ENCODE measurements at places on chromosomes 4 and X. TPM values are rescaled to one million over a fixed set of nuclear protein-coding genes. Genes with fewer than 3 reads are reported as not detected.

The PLS3 gene
- total RNA-seq: 1.0 TPM

The KLF8 gene
- 17.8 TPM for total RNA-seq

The P2RY8 gene
- total RNA-seq: 141 TPM

The IL2RG gene
- 400 TPM for total RNA-seq

DNA sequence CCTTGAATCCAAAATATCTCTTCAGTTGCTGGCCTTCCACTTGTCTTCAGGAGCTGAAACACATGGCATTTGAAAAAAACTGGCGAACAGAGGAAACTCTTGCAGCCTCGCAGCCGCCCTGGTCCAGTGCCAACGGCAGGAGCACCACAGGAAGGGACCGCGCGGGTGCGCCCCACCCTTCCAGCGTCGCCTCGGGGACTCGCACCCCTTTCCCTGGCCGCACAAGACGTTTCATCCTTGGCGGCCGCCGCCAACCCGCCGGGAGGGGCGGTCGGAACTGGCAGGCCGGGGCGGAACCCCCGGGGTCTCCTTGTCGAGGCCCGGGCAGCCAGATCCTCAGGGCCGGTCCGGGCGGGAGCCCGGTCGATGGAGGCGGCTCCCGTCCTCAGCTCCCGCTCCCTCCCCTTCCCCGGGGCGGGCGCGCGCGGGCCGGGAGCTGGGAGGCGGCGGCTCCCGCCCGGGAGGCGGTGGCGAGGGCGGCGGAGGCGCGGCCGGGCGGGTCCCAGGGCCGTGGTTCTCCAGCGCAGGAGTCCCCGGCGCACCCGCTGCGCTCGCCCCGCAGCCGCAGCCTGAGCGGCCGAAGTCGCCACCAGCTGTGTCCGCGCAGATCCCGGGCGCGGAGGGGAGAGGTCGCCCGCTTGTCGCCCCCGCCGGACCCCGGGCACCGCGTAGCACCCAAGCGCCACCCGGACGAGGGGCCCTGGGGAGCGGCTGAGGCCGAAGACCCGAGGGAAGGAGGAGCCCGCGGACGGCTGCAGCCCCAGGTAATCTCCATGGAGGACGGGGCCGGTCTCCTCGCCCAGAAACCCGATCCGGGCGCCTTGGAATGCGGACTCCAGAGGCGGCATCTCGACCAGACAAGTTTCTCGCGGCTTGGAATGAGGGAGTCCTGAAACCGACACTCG, 886 bp upstream of the NDST3 start:
- DNase-seq: no peak

GRCh38 chr4:74230902-74231499, 73.1 kb downstream of the MTHFD2L start:
- DNase-seq: no peak

DNA sequence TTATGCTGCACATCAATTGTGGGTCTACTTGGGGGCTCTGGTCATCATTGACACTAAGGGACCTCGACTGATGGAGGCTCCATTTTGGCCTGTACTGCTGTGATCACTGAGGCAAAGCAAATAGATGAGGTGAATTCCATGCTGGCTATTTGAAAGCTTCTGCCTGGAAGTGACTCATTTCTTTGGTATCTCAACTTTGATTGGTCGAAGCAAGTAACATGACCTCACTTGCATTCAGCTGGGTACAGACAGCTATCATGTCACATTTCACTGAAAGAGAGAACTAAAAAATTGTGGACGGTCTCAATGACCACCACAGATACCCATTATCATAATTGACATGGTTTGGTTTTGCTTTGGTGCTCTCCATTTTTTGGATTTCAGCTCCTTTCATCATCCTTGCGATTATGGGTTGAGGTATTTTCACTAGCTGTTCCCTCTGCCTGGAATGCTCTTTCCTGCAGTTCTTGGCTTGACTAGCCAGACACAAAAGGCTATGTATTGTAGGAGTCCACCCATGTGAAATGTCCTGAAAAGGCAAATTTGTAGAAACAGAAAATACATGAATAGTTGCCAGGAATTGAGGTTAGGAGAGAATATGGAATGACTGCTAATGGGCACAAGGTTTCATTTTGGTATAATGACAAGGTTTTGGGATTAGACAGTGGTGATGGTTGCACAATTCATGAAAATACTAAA, 369.2 kb upstream of the LCORL start:
- DNase-seq: no peak

GRCh38 chr4:111930659-111931058, 214.6 kb upstream of the FAM241A start:
- DNase-seq: no peak

GRCh38 chr4:142567620-142568451, 278.3 kb downstream of the INPP4B start:
- DNase-seq: no peak

- DNase-seq: no peak
Measured at GRCh38 chrX:106950381-106950780, 30.2 kb downstream of the CLDN2 start.

DNA sequence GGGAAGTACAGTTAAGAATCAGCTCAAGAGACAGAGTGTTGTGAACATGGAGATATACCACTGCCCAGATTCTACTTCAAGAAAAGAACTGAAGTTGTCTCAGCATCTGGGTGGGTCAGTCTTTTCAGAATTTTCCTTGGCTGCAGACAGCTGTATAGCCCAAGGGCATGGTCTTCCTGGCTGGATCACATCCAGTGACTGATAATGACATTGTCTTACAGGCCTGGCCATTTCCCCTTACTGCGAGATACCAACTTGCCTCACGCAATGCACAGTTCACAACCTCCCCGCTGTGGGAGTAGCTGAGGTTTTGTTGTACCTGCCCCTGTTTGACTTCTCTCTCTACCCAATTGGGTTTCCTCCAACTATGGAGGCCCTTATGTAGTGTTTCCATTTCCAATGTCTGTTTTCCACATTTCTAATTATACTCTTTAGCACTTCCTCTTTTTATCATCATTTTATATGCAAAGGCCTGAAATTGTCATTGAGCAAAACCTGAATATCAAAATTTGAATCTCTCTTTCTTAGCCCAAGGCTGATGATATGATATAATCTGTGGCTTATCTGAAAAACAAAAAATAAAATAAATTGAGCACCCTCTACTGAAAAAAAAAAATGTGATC, 209.1 kb downstream of the NAF1 start:
- no peak for DNase-seq

GRCh38 chr4:96887857-96888256, 1048.0 kb downstream of the PDHA2 start:
- no peak for DNase-seq

DNA sequence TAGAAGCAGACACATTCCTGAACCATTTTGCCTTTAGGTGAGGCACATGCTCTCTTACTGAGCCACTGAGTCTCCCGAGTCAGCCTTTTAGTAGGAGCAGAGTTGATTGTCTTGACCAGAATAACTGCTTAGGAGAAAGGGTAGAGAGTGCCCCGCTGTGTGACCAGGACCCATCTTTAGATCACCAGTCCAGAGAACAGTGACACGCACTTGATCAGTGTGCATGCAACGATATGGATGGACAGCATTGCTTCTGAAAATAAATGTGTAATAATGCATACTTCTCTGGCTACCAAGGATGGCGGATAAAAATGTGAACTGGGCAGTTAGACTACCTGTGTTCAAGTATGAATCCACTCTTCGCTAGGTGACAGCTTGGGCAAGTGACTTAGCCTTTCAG, 897.7 kb downstream of the TRIML1 start:
- DNase-seq: no peak

- no peak for DNase-seq
Measured at GRCh38 chr4:110504084-110504435, 28.1 kb downstream of the ENPEP start.

GRCh38 chr4:26601204-26601603, 17.3 kb downstream of the TBC1D19 start:
- DNase-seq: no peak

GRCh38 chr4:41430792-41431191, 107.2 kb upstream of the LIMCH1 start:
- no peak for DNase-seq

GRCh38 chr4:136036744-136037143, 1495.5 kb downstream of the PCDH18 start:
- DNase-seq: no peak

GRCh38 chr4:148944839-148945219, 502.6 kb upstream of the NR3C2 start:
- DNase-seq: no peak

DNA sequence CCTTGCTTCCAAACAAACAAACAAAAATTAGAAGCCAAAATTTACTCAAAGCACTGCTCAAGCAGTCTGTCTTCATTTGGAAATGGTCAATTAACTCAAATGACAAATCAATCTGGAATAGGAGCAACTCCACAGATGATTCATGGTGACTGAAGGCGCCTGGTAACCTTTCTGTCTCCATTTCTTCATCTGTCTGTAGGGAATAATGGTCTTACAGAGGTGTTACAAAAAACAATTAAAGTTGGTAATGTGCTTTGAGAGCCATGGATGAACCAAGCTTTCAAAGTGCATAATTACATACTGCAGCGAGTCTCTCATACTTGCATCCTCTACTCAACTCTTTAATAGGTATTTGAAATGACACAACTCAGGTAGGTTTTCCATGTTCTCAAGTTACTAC, 38.3 kb upstream of the STAG2 start:
- DNase-seq: no peak

The CT45A1 gene
- not detected for total RNA-seq

The UGT2B7 gene
- not detected for total RNA-seq

GRCh38 chr4:31411565-31411964, 691.4 kb downstream of the PCDH7 start:
- DNase-seq: no peak

- DNase-seq: no peak
Measured at GRCh38 chrX:117985241-117985640, 131.4 kb downstream of the KLHL13 start.

GRCh38 chr4:635851-636627, 10.7 kb downstream of the PDE6B start:
- DNase-seq: no peak

GRCh38 chrX:54842607-54843006, 35.1 kb downstream of the MAGED2 start:
- no peak for DNase-seq

The GAGE2A gene
- not detected for total RNA-seq

The PRSS12 gene
- not detected for total RNA-seq

The PSAPL1 gene
- not detected for total RNA-seq

The PCGF3 gene
- total RNA-seq: 31.3 TPM

GRCh38 chrX:153726286-153727122, 1.8 kb downstream of the ABCD1 start:
- peak; percentile 30 for DNase-seq

The ZXDA gene
- total RNA-seq: 19.2 TPM

DNA sequence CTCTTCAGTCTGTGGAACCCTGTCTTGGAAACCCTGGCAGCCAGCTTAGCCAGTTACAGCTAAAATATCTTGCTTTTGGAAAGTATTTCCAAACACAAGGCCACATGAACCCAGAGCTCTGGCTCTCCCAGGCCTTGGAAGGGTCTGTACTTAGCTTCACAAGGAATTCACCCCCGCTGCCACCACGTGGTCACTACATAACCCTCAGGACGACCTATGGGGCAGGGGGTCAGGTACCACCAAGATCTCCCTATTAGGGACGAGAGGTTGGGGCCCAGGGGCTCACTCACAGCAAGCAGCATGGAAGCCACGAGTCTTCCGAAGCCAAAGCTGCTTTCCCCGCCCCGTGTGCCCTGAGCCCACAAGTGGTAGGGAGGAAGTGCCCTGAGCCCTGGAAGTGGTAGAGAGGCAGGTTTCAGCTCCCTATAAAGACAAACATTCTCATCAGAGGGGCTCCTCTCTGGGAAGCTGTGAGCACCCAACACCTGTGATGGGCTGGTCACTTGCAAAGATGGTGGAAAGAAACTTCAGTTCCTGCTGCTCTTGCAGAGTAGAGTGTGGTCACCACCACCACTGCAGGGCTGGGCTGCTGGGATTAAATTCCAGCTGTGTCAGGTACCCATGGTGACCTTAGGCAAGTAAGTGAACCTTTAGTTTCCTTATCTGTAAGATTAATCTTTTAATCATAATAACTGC, 4.7 kb upstream of the JAKMIP1 start:
- DNase-seq: no peak

DNA sequence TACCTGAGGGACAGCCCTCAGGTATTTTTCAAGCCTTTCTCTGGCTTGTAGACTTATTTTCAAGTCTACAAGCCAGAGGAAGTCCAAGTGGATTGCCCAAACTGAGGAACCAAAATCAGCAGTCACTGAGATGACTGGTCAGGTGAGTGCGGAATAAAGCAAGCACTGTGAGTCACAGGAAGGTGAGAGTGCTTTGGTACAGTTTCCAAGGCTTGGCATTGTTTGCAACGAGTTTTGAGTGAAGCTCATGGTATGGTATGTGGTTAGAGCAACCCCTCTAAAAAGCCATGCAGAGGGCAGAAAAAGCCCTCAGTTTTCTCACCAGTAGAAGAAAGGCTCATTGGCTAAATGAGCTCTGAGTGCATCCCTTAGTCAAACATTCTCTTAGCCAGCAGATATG, 112.8 kb upstream of the EOLA2 start:
- no peak for DNase-seq

- DNase-seq: no peak
Measured at GRCh38 chr4:151417766-151418376, 8.9 kb downstream of the FHIP1A start.

DNA sequence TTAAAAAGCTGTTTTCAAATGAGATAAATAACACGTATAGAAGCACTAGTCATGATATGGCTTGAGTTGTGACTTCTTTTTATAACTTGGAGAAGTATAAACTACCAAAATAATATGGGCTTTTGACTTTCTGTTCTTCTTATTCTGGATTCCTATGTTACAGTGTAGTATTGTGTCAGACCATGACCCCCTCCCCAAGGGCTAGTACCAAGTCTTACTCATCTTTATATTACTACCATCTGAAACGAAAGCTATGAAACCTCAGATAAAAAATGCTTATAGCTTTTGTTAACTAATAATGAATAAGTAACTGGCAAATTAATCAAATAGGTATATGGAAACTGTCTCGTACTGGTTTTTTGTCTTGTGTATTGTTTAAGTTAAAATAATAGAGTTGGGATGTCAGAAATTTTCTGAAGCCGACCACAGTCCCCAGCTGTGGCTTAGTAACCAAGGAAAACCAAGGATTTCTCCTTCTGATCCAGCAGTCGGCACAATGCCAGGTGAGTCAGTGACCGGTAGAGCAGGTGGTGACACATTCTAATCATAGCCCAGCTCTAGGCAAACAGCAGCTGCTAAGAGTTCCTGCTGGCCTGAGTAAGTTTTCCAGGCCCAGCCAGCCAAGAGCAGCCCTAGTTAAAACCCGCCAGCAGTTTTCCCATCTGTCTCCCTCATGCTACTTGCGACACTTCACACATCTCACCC, 163.3 kb upstream of the PRDX4 start:
- no peak for DNase-seq

GRCh38 chr4:40253906-40254305, 57.1 kb downstream of the RHOH start:
- DNase-seq: no peak

DNA sequence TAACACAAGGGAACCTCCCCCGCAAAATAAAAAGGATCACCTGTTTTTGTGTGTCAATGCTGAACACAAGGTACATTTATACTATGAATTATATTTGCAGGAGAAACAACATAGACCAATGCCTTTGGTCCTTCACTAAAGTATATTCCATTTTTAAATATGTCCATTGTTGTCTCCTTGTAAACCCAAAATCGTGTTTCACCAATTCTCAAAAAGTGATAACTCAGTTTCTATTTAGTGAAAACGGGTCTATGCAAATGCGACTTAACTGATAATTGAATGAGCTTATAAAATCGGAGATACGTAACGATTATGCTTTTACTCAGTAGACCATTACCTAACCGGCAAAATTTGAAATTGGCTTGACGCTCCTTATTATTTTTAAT, 2.1 kb downstream of the BRWD3 start:
- DNase-seq: no peak

The SLITRK4 gene
- not detected for total RNA-seq

Measured in T-helper 17 cell (primary cell).